ENCODE measurements at places on chromosomes 3 and 15. TPM values are rescaled to one million over a fixed set of nuclear protein-coding genes. Genes with fewer than 3 reads are reported as not detected.

DNA sequence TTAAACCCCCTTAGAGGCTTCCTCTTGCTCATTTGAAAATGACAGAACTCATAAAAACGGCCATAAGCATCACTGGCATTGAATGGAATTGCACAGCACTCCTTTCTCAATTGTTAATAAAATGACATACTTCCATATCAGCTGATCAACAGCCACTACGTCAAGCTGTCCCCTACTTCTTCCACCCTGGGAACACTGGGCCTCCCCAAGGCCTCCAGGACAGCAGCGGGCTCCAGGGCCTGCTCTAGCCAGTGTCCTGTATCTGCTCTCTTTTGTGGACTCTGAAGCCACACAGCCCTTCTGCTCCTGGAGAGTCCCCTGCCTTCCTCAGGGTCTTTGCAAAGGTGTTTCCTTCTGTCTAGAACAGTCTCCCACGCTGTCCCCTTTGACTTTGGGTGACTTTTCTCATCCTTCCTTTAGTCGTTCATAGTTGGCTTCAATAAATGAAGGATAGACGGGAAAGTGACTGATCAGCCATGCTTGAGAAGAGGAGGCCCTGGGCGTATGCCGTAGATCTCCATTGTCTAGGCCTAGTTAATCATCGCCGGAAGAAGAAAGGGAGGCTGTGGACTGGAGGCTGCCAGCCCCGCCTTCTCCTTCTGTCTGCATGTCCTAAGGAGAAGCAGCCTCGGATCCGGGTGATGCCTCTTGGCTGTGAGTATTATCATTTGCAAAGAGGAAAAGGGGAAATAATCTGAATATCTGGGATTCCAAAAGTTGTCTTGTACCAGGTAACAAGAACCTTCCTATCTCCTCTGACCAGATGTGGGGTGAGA, 4.7 kb upstream of the THSD4 start:
- no peak for DNase-seq

GRCh38 chr3:171277456-171278298, 182.5 kb downstream of the TNIK start:
- no peak for DNase-seq

C3orf85 gene
- not detected for polyA plus RNA-seq

HAUS2 gene
- 22.2 TPM for polyA plus RNA-seq

SHC4 gene
- 2.2 TPM for polyA plus RNA-seq

ATXN7 gene
- polyA plus RNA-seq: 8.9 TPM
